ENCODE measurements at places on chromosomes 3 and 15.

- DNase-seq, result no peak
Measured at GRCh38 chr15:87686841-87687522, 569.6 kb downstream of the NTRK3 start.

- no peak for DNase-seq
Measured at GRCh38 chr3:191301017-191301416, 28.2 kb upstream of the CCDC50 start.

DNA sequence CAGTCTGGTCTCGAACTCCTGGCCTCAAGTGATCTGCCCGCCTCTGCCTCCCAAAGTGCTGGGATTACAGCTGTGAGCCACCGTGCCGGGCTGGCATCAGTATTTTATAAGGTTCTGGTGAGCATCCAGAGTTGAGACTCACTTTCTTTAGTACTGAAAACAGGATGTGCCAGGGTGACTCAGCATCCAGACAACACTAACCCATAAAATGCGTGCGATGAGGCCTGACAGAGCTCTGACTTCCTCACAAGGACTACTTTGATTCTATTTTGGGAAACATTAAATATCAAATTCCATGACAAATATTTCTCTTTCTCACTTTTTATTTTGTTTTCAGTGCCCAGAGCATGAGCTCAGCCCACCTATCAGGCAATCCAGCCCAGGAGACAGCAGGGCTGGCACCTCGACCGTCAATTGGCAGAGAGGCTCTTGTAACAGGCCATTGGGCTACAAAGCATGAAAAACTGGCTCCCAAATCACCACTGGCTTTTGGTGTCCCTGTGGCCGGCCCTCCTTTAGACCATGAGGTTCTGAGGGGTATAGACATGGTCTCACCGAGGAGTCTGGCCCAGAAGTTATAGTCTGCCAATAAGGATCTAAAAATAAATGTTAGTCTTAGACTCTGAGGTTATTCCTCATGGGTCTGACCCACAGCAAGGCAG is 75.0 kb downstream of the FEM1B start:
- DNase-seq, result peak; percentile 4

- DNase-seq, result no peak
Measured at GRCh38 chr3:105315144-105315543, 51.6 kb upstream of the ALCAM start.

DNA sequence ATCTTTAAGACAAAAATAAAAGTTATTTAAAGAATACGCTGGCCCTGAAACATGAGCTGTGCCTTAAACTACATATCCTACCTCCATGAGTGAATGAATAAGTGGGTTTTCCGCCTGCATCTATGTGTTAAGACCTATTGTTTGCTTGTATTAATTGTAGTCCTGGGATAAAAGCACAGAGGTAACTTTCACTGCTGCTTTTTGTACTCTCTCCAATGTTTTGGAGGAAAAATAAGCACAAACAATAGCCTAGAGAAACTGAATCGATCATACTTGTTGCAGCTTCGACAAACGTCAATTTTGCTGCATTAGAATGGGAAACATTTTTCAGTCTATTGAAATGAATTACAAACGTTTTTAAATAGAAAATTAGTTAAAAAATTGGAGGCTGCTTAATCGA is 1.3 kb upstream of the CTNNB1 start:
- DNase-seq, result no peak

DNA sequence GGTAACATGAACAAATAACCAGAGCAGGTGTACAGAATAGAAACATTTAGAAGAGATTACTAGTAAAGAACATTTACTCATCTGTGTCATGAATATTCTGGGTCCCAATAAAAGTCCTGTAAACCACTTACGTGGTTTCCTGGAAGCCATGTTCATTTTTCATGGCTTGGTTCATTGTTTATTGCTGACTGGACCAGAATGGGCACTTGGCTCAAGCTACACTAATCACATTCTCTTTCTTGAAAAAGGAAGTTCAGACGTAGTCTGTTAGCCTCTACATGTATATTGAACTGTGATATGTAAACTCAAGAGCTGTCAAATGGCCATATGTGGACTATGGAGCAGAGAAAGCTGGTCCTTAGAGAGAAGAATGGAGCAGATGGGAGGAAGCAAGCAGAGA is 138.3 kb upstream of the FAM3D start:
- DNase-seq, result no peak
